GM23338 (cell line): ENCODE measurements at places on chromosomes 7 and 10. TPM values are rescaled to one million over a fixed set of nuclear protein-coding genes. Genes with fewer than 3 reads are reported as not detected.

The NYAP1 gene
- total RNA-seq: 2.3 and 4.9 TPM in 2 replicates

The INSIG1 gene
- total RNA-seq: 106 and 131 TPM in 2 replicates

The PALD1 gene
- total RNA-seq: 48.7 and 58.2 TPM in 2 replicates

The ZNF37A gene
- 12.2 and 14.6 TPM in 2 replicates for total RNA-seq

The HMX2 gene
- 0.97 and 2.6 TPM in 2 replicates for total RNA-seq

The PTF1A gene
- total RNA-seq: not detected in 2 replicates

The ZFAND2A gene
- 14.4 and 15.3 TPM in 2 replicates for total RNA-seq

The MTG1 gene
- 35.3 and 45.7 TPM in 2 replicates for total RNA-seq

DNA sequence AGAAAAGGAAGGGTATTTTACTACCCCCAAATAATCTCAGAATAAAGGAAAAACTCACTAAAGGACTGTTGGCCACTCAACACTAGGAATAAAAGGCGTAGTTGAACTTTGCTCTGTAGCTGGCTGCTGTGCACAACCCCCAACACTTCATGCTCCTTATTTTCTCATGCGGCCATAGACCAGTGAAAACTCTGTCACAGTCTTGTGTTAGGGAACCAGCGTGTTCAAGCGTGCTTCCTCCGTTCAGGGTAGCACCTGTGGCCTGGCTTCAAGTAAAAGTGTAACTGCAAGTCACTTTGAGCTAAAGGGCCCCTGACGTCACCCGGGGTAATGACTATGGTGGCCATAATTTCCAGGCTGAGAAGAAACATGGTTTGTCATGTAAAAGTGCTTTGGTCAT lies 27.0 kb downstream of the BLNK start:
- no peak for DNase-seq

DNA sequence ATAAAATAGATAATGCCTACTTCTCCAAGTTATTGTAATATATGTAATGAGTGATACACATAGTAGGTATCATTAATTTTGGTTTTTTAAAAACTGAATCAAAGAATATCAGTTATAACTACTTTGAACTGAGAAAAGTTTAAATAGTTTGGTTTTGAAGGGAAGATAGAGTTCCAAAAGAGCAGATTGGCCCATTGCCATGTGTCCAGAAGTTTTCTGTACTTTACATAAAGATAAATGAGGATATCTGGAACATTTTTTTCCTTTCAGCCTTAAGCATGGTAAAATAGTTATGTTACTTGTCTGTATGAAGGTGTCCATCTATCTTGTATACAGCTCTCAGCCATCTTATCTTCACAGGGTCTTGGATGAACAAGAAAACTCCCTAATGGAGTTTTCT lies 97.9 kb upstream of the MXI1 start:
- no peak for DNase-seq

DNA sequence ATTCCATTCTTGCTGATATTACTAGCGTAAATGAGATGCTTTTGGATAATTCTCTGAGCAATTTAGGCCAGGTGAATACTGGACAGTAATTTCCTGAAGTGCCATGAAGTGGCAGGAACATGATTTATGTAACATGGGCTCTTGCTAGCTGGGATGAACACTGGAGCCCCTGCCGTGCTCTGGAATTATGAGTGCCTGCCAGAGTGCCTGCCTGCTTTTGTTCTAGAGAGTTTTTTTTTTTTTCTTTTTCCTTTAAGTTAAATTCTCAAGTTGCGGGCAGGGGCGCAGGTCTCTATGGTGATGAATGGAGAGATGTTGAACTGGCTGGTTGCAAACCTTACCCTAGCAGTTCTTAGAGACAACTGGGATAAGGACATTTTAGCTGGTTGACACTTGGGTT lies 165.9 kb downstream of the AUTS2 start:
- no peak for DNase-seq

- peak; percentile 48 for DNase-seq
Measured at GRCh38 chr10:97333601-97334369, 744 bp downstream of the FRAT2 start.

GRCh38 chr7:96177353-96177752 lies 144.5 kb downstream of the SLC25A13 start:
- no peak for DNase-seq

GRCh38 chr7:141573511-141573910 lies 22.3 kb downstream of the AGK start:
- DNase-seq: no peak

- no peak for DNase-seq
Measured at GRCh38 chr7:34131371-34131770, 226.0 kb downstream of the BMPER start.
